NCI-H1105 (cell line): ENCODE measurements at places on chromosomes 3 and 15.
A peak's percentile ranks its signal among the peaks of the same experiment; 100 is the strongest.

DNA sequence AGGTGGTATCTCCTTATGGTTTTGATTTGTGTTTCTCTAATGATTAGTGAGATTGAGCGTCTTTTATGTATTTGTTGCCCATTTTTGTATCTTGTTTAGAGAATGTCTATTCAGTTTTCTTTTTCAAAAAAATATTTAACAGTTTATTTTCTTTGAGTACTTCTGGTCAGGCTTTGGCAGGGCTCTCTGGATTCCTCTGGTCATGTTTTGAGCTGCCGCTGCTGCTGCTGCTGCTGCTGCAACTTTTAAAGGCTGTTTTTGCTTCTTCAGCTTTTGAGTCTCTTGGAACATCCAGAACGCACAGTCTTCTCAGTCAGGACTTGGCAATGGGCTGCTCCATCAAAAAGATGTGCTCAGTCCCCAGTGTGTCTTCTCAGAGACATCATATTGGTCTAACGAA, 40.1 kb downstream of the REC114 start:
- no peak for DNase-seq

GRCh38 chr3:18968120-18968519, 180.2 kb upstream of the KCNH8 start:
- DNase-seq = no peak

GRCh38 chr3:80655216-80655615, 887.4 kb upstream of the ROBO1 start:
- no peak for DNase-seq

DNA sequence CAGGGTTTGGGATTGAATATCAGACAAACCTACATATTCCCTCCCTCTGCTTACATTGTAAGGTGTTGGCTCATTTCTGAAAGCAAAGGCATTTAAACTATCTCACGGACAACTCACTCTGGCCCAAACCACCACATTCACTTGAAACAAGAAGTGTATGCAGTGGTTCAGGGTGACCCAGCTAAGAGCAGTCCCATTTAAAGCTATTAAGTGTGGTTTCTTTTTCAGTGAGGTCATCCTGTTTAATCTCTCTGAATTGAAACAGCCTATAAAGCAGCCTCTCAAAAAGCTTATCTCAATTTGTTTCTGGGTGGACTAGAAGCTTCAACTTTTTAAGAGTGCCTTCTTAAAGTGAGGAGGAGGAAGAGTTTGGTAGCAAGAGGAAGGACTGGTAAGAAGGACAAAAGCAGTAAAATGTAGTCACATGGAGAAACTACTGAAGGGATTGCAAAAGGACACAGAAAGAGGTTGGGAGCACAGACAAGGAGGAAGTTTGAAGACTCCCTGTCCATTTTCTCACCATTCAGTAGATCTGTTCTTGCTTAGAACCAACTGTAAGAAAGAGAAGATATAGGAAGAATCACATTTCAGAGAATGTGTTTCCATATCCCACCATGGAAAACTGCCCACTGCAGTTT, 151.6 kb downstream of the TMCO5A start:
- no peak for DNase-seq

- no peak for DNase-seq
Observed at GRCh38 chr3:44476181-44476611, 1.3 kb downstream of the ZNF445 start.

GRCh38 chr3:195107593-195107992, 163.4 kb downstream of the XXYLT1 start:
- no peak for DNase-seq

DNA sequence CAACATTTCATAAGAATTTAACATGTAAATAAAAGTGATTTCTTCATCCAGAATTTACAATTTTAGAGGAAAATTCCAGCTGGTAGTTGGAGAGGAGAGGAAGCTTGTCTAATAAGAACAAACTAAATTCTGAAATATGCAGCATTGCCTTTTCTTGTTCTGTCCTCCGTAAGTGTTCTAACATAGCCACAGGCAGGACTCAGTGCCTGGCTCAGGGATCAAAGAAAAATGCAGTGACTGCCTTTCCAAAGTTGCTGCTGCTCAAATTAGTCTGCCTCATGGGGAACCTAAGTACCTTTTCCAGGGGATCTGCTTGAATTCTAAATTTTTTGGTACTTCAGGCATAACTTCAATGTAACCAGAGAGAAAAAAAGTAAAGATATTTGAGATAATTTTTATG, 713.0 kb upstream of the CADM2 start:
- DNase-seq = no peak

DNA sequence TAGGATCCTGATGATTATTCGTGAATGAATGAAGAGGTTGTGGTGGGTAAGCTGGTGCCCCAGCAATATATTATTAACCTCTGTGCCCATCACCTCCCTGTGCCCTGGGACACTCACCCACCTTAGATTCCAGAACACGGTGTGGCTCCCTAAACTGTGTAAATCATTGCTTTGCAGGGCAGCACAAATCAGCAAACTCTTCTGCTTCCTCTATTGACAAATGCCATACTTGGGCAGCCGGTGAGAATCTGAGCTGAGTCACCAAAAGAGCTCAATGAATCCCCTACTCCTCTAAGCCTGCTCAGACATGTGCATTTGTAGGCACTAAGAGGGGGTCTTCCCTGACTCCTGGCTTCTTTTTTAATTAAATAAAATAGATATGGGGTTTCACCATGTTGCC, 15.7 kb downstream of the UQCC5 start:
- DNase-seq = no peak

DNA sequence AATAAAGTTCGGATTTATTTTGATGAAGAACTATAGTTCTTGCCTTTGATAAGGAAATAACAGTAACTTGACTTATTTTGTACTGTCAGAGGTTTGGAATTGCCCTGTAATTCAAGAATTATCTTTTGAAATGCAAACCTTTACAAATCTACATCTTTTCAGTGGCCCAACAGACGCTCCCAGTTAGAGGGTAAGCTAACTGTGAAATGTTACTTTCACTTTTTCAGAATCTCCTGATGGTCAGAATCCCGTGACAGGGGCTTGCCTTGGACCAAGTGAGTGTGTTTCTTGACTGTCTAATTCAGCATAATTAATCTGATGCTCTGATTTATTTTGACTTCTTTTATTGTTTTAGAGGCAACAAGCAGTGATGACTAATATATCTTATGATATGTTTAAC, 262.5 kb downstream of the PLOD2 start:
- DNase-seq = no peak

- DNase-seq = no peak
Observed at GRCh38 chr3:139296141-139296718, 47.6 kb upstream of the MRPS22 start.

DNA sequence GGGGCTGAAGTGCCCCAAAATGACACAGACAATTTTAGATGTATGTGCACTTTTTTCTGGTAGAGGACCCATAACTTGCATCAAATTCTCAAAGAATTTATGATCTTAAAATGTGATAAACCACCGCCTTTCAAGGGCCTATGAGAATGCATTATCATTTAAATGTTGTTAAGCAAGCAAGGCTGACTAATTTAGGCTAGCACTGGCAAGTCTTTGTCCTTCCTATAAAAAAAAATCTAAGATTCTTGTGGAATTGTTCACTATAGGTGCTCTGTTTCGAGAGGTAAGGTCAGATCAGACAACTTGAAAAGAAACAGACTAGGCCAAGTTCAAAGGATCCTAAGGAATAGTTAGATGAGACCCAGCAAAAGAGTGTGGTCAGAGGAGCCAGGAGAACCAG, 128.9 kb upstream of the PHLDB2 start:
- no peak for DNase-seq

GRCh38 chr3:18389108-18389733, 35.9 kb downstream of the SATB1 start:
- DNase-seq = peak; percentile 6

- no peak for DNase-seq
Observed at GRCh38 chr15:31523027-31523654, 196.5 kb downstream of the KLF13 start.

DNA sequence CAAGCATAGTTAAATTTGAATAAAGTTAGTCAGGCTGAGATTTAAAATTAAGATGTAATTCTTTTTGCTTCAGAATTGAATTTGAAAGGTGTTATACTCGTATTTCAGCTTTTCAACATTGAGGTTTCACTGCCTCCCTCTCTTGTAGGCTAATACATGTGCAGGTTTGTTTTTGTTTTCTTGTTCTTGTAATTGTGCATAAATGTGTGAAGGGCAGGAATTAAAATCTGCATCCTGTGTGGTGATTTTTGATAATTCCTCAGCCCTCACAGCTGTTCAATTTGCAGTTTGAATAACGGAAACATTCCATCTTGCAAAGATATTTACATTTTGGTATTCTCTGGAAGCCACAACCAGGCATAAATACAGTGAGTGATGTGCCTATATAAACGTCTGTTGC, 24.9 kb upstream of the PLSCR1 start:
- DNase-seq = no peak
